ENCODE measurements at places on chromosomes 4 and X. TPM values are rescaled to one million over a fixed set of nuclear protein-coding genes. Genes with fewer than 3 reads are reported as not detected.

GRCh38 chr4:105622269-105622668 is 69.8 kb downstream of the ARHGEF38 start:
- H3K27me3 ChIP-seq: no peaks in the 10 kb centered on the region
- H3K4me3 ChIP-seq: no peak overlapping the region
- H3K27ac ChIP-seq: no peak overlapping the region
- H3K36me3 ChIP-seq: no peaks in the 10 kb centered on the region
- no peak for DNase-seq

- no peak for DNase-seq
- no peaks in the 10 kb centered on the region for H3K27me3 ChIP-seq
- no peaks in the 10 kb centered on the region for H3K36me3 ChIP-seq
- H3K4me1 ChIP-seq: no peaks in the 10 kb centered on the region
- no peak overlapping the region for H3K27ac ChIP-seq
These were observed 17.7 kb upstream of the RP2 start for GRCh38 chrX:46819136-46819535.

DNA sequence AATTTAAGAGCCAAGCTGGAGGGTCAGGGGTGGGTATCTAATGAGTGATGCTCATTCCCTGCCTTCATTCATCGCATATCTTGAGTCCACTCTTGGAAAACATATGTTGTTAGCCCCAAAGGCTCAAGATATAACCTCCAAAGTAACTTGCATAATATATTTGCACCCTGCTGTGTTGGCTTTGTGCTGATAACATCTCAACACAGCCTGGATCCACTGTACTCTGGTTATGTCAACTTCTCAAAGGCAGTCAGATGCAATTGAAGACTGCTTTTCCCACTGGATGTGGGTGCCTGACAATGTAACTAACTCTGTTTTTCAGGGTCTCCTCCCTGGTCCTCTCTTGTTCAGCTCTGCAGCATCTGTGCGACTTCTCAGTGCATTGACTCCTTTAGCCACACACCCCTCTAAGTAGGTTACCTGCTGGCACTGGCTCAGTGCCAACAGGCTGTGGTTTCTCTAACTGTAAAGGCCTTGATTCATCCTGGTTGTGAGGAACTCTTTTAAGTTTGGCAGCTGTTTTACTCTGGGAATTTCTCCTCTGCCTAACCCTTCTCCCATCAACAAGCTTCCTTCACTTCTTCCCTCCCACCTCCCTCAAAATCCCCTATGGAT is 28.1 kb downstream of the SLC16A2 start:
- H3K4me1 ChIP-seq: no peaks in the 10 kb centered on the region
- H3K36me3 ChIP-seq: no peaks in the 10 kb centered on the region
- no peaks in the 10 kb centered on the region for H3K27me3 ChIP-seq
- DNase-seq: no peak

Gene PSAPL1
- not detected for total RNA-seq

Gene RBM46
- total RNA-seq: not detected

Data from heart right ventricle (tissue), 16 donors.